ENCODE measurements at places on chromosomes 4 and X. TPM values are rescaled to one million over a fixed set of nuclear protein-coding genes. Genes with fewer than 3 reads are reported as not detected.

The SFRP2 gene
- total RNA-seq = 0.49 TPM

The BST1 gene
- total RNA-seq = 10.2 TPM

The CXCR3 gene
- not detected for total RNA-seq

The NHS gene
- total RNA-seq = 8.9 TPM

The NWD2 gene
- not detected for total RNA-seq

The PPA2 gene
- 60.0 TPM for total RNA-seq

The FGF13 gene
- 2.3 TPM for total RNA-seq

The CENPVL1 gene
- not detected for total RNA-seq

The ZNF718 gene
- 4.3 TPM for total RNA-seq

The MAGEA11 gene
- not detected for total RNA-seq

The LRCH2 gene
- 8.4 TPM for total RNA-seq

The PACRGL gene
- total RNA-seq = 19.1 TPM

The FGF2 gene
- total RNA-seq = 107 TPM

The FOXP3 gene
- not detected for total RNA-seq

The ERAS gene
- 0.36 TPM for total RNA-seq

The FMR1 gene
- 26.6 TPM for total RNA-seq

The FGA gene
- not detected for total RNA-seq

The TLR2 gene
- total RNA-seq = 2.6 TPM

The ARHGAP6 gene
- 0.97 TPM for total RNA-seq

The PRRG3 gene
- total RNA-seq = 2.2 TPM

All from hair follicle dermal papilla cell (primary cell).